ENCODE measurements at places on chromosomes 6 and 20.

DNA sequence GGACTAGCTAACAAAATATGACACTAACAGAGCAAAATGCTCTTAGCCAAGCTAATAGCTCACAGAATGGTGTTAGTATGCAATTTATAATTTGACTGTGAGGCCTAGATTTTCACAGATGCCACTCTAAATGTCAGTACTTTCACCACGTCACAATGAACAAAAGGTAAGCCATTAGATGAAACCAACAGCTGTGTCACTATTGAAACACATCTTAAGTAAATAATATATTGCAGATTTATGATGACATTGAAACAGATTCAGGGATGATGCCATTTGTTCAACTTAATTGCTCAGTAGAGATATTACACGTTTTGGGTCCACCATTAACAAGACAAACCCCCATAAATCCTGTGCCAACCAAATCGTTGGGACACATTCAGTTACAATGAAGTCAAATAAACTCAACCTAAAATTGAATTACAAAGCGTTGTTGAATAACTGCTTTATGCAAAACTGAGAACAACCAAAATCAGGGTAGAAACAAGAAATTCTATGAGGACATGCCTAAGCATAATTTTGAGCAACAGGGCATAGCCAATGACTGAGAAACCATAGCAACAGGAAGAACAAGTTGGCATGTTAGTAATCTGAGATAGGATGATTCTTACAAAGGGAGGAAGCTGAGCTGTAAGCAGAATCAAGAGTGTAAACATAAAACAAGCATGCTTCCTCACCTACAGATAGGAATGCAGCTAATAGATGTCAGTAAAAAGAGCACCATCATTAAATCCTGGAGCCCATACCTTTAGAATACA lies 85.6 kb upstream of the KHDRBS2 start:
- no peak for DNase-seq

- no peak for DNase-seq
These were observed 12.7 kb downstream of the KCNS1 start for GRCh38 chr20:45088247-45088646.

DNA sequence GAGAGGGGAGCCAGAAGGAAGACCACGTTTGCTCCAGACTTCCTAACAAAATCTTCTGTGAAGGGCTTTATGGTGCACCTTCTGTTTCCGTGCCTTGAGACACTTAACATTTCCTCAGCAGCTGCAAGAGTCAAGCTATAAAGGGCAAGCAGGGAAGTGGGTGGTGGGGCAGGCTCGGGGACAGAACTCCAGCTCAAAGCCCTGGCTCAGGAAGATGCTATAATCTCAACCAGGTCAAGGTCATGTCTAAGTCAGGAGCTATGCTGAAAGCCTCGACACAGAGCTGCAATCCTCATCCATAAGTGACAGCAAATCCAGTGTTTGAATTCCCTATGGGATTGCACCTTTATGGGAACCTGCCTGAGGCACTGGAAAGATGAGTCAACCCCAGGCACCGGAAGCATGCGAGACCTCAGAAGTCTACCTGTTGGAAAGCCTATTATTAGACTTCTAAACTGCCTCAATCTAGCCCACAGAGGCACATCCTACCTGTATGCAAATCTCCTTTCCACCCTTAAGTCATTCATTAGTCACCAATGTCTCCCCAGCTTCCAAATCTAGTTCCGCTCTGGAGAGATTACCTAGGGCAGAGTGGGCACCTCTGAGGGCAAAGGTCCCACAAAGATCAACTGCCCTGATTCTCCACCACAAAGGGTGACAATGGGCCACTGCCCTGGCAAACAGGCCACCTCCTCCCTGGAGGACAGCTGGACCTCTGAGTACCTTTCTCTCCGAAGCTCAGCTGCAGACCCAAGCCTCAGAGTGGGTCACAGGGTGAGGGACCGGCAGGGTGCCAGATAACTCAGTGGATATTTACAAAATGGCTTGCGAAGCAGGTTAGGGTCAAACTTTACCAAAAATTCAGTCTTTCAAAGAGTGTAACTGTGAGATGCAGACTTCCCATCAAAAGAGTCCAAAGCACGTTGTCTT lies 287.0 kb downstream of the CDC5L start:
- DNase-seq = no peak

DNA sequence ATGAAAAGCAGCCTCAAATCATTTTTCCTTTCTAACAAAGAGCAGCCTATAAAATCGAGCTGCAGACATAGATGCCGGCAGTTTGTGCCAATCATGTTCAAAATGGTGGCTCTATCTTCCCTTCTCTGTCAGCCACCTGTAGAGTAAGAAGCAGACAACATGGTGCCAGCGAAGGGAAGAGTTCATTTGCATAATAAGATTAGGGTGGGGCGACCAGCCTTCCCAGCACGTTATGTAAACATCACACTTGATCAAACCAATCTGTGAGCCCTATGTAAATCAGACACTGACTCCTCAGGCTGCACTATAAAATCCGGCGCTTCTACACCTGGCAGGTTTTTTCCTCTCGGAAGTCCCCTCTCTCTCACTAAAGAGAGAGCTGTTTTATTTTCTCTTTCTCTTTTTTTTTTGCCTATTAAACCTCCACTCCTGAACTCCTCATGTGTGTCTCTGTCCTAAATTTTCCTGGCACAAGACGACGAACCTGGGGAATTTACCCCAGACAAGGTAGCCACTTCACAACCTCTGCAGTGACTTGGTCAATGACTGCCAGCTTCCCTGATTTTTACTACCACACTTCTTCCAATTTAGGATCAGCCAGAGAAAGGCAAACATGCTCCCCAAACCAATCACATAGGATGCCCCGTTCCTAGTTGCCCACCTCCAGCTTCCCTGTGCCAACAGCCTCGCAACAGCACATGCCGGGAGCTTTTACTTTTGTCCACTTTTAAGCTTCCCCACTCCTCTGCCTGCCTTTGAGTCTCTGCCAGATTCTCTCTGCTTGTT lies 12.9 kb downstream of the TPMT start:
- no peak for DNase-seq

GRCh38 chr20:39886650-39887190 lies 802.3 kb downstream of the MAFB start:
- DNase-seq = no peak

- no peak for DNase-seq
These were observed 439.5 kb upstream of the CDH4 start for GRCh38 chr20:60812561-60812960.

DNA sequence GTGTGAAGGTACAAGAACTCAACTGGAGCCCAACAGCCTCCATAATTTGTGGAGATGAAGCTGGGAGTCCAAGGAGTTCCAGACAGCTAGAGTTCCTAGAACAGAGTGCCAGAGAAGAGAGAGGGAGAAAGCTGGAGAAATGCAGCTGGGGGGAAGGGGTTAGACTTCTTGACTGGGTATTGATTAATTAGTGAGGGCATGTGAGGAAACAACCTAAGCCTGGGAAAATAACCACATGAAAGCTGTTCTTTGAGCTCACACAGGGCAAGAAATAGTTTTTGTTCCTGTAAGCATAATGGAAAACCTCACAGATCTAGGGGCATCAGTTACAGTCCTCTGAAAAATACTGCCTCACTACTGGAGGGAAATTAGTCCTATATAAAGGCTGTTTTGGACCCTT lies 230.5 kb upstream of the FKBP1C start:
- DNase-seq = no peak

DNA sequence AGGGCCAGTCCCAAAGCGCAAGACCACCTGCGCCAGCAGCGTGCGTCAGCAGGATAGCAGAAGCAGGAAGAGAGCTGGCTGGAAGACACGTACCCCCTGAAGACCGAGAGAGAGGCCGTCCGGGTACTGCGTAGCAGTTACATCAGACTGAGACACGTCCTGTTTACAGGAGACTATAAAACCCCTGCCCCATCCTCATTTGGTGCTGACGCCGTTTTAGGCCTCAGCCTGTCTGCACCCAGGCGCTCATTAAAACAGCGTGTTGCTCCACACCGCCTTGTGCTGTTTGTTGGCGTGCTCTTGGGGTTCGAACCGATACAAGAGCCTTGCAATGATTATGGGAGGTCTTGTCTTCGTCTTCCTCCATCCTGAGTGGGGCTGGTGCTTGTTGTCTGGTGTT lies 31.8 kb upstream of the ULBP3 start:
- DNase-seq = no peak

DNA sequence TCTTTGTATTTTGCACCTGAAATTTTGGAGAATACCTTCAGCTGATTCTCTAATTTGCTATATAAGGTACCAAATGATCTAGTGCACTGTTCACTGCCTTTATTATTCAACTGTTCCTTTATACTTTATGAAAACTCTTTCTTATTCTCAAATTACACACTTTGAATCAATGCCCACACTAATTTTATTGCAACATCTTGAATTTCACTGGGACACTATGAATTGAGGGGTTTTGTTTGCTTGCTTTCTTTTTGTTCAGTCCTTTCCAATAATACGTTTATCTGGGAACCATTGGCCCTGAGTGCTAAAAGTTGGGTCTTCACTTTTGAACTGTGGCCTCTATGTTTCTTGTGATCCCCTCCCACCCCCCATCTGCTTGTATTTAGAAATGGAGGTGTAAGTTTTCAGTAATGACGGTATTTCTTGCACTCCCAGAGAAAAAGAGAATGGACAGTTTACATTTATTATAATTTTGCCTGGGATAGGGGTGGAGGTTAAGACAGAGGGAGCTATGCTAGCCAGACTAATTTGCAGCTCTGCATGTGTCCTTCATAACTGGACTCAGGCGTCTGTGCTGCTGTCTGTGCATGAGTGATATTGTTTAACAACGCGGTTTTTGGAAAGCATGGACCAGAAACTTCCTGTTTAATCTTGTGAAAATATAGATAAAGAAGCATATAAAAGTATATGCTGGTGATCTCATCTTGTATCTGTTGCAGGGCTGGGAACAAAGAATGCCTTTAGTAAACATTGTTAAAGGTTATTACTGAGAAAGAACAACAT lies 98.1 kb downstream of the DNAH8 start:
- DNase-seq = no peak

GRCh38 chr6:88914895-88915598 lies 48.4 kb downstream of the RNGTT start:
- no peak for DNase-seq

DNA sequence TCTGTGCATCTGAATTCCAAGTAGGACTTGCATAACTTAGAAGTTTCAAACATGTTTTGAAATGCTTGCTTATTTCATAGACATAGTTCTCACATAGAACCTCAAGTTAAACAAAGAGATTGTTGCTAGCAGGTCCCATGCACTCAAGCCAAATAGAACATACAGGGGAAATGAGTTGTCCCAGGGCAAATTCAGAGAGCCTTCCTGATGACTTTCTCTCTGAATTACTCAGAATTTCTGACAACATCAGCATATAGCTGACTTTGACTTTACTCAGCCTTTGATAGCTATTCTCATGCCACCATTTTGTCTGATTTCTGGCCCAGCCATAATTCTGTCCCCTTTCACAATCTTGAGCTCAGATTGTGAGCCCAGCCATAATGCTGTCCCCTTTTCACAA lies 333.2 kb upstream of the PLCB4 start:
- DNase-seq = no peak

- no peak for DNase-seq
These were observed 119.8 kb downstream of the COL12A1 start for GRCh38 chr6:75085931-75086635.

DNA sequence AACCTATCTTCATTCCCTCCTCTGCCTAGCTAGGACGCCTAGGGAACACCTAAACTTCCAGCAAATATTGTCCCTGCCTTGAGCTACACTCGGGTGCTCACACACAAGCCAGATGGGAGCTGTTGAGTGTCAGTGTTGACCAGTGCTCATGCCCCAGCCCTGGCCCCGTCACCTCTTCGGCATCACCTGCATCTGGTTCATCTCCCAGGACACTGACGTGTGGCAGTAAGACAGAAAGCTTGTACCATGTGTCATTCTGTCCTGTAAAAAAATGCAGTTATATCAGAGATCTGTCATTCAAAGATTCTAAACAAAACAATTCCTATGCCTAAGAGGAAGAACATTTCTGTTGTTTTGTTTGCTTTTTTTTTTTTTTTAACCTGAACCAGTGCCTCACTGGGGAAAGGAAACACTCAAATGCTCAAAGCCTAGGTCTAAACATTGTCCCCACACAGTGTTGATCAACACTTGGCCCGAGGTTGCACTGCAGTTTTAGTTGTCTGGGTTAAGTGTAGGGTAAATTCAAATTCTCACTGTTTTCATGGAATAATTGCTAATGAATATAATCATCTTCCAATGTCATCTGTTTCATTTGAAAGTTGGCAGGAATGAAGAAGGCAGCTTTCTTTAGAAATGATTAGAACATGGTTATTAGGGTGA lies 102.7 kb upstream of the SASH1 start:
- no peak for DNase-seq

DNA sequence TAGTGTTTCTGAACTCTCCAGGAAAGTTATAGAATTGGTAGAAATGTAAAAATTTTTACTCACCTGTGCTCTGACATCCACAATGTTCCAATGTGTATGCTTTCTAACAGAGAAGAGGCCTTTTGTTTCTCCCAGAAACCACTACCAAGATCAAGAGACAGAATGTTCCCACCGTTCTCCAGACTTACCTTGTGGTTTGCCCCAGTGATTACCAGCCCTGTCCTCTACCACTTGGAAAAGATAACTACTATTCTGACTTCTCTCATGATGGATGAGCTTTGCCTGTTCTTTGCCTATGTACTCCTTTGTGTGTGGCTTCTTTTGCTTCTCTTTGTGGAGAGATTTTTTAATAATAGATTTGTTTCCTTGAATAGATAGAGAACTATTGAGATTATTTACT lies 173.0 kb upstream of the SCGN start:
- DNase-seq = no peak

DNA sequence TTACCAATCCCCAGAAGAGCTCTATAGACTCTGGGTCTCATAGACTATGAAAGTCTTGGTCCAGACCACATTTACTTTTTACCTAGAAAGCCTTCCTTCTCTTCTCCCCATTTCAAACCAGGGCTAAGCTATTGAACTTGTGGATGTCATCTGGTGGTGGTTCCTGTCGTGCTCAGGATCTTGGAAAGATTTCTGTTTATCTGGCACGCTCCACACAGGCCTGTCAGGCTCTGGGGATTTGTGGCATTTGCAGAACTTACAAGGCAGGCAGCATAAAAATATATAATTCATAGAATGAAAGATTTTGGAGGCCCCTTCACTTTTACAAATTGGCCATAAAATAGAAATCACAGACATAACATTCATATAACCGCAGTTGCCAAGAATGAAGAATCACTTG lies 188.1 kb downstream of the UST start:
- no peak for DNase-seq

- no peak for DNase-seq
These were observed 214.7 kb upstream of the PROKR2 start for GRCh38 chr20:5531318-5532081.

DNA sequence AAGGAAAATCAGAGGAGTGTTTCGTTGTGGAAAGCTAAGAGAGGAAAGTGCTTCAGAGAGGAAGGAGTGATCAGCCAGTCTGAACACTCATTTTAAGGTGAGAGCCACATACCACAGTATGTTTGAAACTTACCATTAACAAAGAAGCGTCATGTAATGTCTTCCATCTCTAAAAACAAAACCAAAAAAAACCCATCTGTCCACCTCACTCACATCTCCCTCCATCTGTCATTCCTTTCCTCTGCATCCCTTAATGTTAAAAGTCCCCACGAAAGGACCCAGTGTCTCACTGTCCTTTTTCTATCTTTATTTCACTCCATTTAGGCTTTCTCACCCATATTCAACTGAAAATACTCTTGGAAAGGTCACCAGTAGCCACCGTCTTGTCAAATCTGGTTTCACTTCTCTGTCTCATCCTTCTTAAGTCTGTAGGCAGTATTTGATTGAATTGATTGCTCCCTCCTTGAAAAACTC lies 59.4 kb upstream of the GNRH2 start:
- no peak for DNase-seq
